ENCODE measurements at places on chromosomes 3 and 15.

DNA sequence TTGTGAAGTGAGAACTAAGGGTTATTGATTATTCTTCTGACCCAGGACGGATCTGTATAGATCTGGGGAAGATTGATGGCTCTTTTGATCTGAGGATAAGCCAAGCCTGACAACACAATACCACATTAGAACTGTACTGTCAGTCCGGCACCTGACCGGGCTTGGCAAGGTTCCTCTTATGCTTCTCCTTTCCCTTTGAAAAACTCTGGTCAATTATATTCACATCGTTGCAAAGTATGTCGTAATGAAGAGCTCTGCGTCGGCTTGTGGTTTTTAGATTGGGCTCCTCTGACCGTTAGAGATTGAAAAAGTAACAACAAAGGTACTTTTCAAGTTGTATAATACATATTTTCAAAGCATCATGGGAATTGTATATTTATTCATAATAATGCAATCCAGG lies 389.8 kb downstream of the NR2F2 start:
- no peak for DNase-seq

- DNase-seq = no peak
These were observed 291.5 kb upstream of the TBL1XR1 start for GRCh38 chr3:177488740-177489139.

- no peak for DNase-seq
These were observed 64.7 kb downstream of the EOMES start for GRCh38 chr3:27657404-27657803.

DNA sequence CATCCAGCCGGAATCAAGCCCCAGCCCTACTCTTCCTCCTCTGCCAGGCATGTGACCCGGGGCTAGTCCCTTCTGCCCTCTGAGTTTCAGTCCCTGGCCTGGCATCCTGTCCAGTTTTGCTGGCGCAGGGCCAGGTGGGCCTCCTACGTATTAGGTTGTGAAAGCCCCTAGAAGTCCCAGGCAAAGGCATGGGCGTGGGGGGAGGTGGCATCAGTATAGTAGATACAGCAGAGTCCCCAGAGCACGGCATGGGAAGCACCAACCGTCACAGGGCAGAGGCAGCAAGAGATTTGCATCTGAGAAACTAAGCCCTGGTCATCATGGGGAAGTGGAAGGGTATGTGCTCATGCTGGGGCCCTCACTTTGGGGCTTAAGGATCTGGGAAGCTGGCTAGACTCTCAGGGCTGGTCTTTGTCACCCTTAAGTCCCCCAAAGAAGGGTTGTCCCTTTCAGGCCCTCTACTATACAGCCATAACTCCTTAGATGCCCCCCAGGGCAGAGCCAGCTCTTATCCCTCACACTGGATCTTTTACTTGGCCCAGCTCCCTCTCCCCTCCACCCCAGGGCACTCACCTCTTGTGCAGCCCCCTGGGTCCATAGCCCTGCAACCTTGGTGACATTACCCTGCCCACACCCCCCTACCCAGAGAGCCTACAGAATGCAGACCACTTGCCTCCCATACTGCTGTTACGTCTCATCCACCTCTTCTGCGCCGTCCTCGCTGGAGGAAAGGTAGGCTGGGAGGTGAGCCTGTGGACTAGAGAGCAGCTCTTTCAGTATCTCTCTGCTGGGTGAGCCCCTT lies 11.3 kb downstream of the NBEAL2 start:
- DNase-seq = no peak
